Caki2 (cell line): ENCODE measurements at places on chromosomes 11 and 22. TPM values are rescaled to one million over a fixed set of nuclear protein-coding genes. Genes with fewer than 3 reads are reported as not detected.

- no peak for DNase-seq
Observed at GRCh38 chr11:22725079-22725478, 58.7 kb downstream of the GAS2 start.

GRCh38 chr11:113504586-113504985 is 29.4 kb upstream of the DRD2 start:
- DNase-seq, result no peak

GRCh38 chr11:70399681-70400112 is 1.4 kb downstream of the CTTN start:
- DNase-seq, result peak; percentile 87

GRCh38 chr11:58958500-58958899 is 19.2 kb downstream of the GLYATL1 start:
- DNase-seq, result no peak

DNA sequence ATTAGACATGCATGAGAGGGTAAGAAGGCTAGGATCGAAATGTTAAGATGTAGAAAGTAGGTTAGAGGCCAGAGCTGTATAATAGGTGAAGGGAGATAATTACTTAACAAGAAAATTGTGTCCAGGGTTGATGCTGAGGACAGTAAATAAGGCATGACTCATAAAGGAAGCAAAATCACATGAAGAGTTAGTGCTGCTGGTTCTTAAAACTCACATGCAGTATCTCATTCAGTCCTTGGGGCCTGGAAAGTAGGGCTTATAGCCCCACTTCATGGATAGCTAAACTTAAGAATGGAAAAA is 130.2 kb downstream of the NCAM1 start:
- no peak for DNase-seq

DNA sequence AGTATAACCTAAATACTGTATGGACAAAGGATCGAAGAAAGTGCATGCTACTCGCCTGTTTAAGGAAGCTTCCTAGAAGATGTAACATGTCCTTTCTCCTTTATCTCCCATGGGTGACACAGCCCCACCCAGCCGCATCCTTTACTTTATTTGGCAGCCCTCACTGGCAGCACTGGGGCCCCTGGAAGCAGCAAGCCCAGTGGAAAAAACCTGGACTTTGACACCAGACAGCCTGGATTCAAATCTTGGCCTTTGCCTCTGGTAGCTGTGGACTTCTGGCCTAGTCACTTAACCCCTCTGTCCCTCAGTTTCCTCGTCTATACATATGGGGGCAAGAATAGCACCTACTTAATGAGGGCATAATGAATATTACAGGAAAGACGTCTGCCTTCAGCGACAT is 67.1 kb downstream of the MYEOV start:
- no peak for DNase-seq

DNA sequence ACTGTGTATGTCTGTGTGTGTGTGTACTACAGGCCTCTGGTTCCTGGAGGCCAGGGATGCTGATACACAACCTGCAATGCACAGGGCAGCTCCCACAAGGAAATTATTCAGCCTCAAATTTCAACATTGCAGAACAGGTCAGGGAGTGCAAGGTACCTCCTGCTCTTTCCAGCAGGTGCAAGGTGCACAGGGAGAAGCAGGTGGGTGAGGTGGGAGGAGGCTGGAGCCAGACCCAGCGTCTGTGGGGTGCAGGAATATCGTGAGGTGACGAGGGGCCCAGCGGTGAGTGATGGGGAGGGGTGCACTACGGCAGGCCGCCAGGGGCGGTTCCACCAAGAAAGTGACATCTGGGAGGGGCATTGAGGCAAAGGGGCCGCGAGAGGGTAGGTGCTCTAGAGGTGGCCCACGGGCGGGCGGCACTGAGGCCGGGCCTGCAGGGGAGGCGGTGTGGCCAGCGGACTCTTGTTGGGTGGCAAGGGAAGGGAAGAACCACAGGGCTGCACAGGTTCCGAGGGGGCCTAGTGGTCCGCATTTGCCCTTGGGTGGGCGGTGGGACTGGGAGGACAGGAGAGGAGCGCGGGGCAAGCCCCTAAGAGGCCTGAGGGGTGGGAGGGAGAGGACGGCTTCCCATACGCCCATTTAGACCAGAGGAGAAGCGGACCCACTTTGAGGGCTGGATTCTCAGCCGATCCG is 21.6 kb downstream of the DGCR6L start:
- DNase-seq, result no peak

- peak; percentile 21 for DNase-seq
Observed at GRCh38 chr22:31295831-31296657, 3.8 kb upstream of the PIK3IP1 start.

GRCh38 chr11:20125927-20126326 is 34.3 kb downstream of the DBX1 start:
- peak; percentile 57 for DNase-seq

GRCh38 chr11:104105155-104105554 is 58.8 kb downstream of the PDGFD start:
- no peak for DNase-seq

GRCh38 chr22:19872779-19873137 is 18.1 kb upstream of the GNB1L start:
- DNase-seq, result no peak

- DNase-seq, result no peak
Observed at GRCh38 chr11:40130427-40130826, 1329.0 kb downstream of the LRRC4C start.

- DNase-seq, result no peak
Observed at GRCh38 chr22:29886596-29886995, 3.6 kb downstream of the MTMR3 start.

ZNF215 gene
- total RNA-seq, result 1.5 and 6.3 TPM in 2 replicates

SCN3B gene
- not detected in 2 replicates for total RNA-seq

HBE1 gene
- not detected in 2 replicates for total RNA-seq

MMP8 gene
- total RNA-seq, result not detected in 2 replicates
